Thoracic aorta (tissue), 2 donors: ENCODE measurements at places on chromosomes 1 and 21.

- no peak for DNase-seq
Measured at GRCh38 chr1:230787471-230787870, 40.3 kb downstream of the CAPN9 start.

GRCh38 chr1:201941420-201942128 is 4.8 kb downstream of the LMOD1 start:
- no peak for DNase-seq

- DNase-seq = no peak
Measured at GRCh38 chr1:202255343-202255742, 61.7 kb downstream of the LGR6 start.

- no peak for DNase-seq
Measured at GRCh38 chr1:97906567-97907241, 14.1 kb downstream of the DPYD start.

DNA sequence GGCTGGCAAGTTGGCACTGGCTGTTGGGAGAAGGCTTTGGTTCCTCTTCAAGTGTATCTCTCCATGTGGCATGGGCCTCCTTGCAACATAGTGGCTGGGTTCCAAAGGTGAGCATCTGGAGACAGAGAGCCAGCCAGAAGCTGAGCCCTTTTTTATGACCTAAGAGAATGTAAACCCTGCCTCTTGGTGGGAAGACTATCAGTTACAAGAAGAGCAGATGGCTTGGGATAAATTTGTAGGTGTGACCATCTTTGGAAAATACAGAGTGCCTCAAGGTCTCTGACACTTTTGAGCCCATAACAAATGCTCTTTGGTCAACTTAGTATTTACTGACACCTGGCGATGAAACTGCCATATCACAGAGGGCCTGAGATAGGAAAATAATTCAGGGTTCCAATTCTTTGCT is 31.4 kb upstream of the PRELP start:
- no peak for DNase-seq

DNA sequence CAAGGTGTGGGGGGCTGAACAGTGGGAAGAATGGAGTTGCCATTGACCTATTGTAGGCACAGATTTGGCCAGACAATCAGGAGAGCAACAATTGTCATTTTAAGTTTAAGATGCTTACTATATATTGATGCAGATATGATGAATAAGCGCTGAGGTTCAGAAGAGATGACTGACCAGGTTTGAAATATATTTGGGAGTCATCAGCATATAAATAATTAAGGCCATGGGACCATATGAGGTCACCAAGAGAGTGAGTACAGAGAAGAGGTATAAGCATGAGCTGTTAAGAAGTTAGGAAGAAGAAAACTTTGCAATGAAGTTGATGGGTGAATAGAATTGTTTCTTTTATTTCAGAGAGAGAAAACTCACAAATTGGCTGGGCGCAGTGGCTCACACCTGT is 4.5 kb upstream of the GADD45A start:
- DNase-seq = no peak

DNA sequence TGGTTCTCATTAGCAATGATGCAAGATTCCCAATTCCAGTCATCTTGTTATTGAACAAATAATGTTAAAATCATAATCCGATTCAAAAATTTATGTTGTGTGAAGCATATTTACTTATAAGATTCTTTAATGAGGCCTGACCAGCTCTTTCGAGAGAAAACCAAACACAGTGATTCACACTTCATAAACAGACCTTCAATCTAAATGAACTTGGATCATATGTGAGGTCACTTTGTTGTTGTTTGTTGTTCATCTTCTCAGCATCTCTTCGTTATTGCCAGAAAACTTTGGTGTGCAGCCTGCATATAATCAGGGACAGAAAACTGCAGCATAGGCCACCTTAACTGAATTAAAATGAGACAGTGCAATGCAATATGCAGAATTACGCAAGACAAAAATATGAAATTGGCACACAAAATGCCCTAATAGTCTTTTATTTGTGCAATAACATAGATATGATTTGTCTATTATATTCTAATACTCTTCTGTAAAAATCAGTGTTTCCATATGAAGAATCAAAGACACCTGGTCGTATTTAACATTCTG is 30.1 kb downstream of the NCAM2 start:
- DNase-seq = no peak

DNA sequence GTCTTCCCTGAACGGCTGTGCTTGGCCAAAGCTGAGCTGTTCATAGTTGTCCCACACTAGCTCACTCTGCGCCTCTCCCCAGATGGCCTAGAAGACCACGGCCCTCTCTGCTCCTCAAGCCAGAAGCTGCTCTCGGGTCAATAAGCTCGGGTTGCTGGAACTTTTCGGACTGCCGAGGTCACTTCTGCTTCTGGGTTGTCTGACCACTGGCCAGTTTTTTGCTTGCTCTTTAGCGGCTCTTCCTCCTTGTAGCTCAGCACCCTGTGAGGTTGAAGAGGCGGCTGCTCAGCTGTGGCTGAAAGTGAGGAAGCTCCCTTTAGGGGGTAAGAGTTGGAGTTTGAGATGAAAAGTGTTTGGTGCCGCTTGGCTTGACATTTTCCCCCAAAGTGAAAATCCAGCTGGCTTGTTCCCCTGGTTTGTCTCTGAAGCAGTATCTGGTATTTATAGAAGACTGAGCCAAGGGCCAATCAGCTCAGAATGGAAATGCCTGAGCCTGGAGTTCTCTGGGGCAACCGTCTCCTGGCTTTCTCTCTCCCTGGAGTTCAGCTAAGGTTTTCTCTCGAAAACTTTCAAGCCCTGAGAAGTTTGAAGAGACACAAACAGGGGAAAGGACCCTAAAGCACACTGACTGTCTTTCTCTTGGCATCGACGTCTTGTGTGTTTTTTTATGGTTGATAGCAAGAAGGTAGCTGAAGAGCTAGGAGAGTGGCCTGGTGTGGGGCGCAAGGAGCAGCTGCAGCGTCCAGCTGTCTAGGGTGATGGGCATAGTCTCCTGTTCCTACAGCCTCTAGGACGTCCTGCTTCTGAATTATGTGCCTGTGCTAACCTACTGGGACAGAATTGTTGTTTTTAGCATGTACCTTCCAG is 72.0 kb downstream of the SYT6 start:
- DNase-seq = no peak

GRCh38 chr1:31759298-31760023 is 4.7 kb downstream of the ADGRB2 start:
- DNase-seq = no peak

DNA sequence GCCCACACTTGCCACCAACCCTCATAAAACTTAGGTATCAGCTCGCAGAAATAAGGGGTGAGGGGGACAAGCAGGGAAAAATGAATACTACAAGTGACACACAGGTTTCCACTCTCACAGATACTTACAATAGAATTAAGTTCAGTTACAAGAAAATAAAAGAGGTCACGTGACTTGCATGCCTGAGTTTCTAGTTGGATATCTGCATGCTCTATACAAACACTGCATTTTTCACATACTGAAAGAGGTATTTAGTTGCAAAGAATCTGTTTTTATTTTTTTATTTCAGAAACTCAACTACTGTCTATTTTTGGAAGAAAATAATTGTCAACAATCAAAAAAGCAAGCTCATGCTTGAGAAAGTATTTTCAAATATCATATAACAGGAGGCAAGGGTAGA is 43.5 kb downstream of the DPYD start:
- no peak for DNase-seq

DNA sequence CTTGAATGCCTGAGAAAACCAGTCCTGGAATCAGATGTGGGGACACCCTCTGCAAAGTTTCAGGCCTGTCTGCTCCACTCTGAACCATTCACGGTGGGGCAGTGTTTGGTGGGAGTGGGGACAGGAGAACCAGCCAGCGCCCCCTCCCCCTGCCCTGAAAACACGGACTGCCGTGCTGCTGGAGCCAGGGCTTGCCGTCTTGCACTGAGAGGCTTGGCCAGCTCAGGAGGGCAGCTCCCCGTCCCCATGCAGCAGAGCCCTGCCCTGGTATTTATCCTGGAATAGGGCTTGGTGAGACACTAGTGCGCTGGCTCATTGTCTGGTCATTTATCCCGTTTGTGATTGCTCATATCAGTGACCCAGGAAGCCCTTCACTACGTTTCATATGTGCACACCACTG is 3.9 kb downstream of the S100B start:
- DNase-seq = no peak

DNA sequence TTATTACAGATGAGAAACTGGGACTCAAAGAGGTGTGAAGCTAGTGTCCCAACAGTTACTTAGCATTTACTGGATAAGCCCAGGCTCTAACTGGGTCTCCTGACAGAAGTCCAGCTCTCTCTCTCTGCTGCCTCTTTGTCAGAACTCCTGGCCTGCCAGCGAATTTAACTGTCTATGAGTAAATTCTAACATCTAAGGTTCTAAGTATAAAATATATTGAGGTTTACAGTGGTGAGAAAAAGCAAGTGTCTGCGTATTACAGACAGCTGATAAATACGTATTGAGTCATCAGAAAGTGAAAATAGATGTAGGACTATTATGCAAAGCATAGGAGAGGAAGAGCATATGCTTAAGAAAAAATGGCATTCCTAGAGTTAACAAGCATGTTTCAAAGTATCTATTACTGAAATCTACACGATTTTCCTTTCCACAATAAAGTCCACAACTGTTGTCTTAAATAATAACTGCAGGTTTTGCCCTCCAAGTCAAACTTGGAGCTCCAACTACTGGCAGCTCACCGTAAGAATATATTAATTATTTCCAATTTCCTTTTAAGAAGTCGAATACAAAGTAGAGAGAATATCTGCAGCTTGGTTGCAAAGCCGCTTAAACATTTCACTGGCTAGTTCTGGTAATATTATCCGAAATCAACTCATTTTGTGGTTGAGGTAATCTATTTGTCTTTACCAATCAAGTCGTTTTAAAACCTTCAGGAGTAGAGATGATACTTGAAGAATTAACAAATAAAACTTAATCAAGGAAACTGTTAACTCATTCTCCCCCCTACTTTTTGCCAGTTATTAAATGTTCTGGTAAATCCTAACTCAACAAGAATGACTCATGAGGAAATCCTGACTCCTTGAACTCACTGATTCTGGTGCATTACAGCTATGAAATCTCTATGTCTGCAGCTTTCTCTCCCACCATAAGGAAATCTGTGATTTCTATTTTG is 1.4 kb upstream of the RGS2 start:
- no peak for DNase-seq

GRCh38 chr1:15899266-15899665 is 51.8 kb downstream of the SPEN start:
- no peak for DNase-seq

DNA sequence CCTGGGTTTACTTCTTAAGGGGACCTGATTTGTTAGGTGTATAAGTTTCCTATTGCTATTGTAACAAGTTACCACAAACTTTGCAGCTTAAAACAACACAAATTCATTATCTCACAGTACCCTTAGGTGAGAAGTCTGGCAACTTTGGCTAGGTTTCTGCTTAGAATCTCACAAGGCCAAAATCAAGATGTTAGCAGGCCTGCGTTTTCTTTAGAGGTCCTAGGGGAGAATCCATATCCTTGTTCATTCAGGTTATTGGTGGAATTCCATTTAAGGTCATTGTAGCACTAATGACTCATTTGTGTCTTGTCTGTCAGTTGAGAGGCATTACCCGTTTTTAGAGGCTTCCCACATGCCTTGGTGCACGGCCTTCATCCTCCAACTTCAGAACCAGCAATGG is 8.2 kb upstream of the SH2D1B start:
- no peak for DNase-seq

- DNase-seq = no peak
Measured at GRCh38 chr1:64679177-64679576, 65.7 kb upstream of the RAVER2 start.

GRCh38 chr1:115299266-115299665 is 38.8 kb downstream of the NGF start:
- no peak for DNase-seq

GRCh38 chr1:32772281-32773017 is 44.7 kb downstream of the YARS1 start:
- DNase-seq = no peak

GRCh38 chr1:184825571-184825970 is 70.9 kb upstream of the EDEM3 start:
- no peak for DNase-seq

- DNase-seq = no peak
Measured at GRCh38 chr1:186155594-186155993, 219.5 kb downstream of the TPR start.

- DNase-seq = no peak
Measured at GRCh38 chr1:182259968-182260367, 131.6 kb downstream of the GLUL start.

DNA sequence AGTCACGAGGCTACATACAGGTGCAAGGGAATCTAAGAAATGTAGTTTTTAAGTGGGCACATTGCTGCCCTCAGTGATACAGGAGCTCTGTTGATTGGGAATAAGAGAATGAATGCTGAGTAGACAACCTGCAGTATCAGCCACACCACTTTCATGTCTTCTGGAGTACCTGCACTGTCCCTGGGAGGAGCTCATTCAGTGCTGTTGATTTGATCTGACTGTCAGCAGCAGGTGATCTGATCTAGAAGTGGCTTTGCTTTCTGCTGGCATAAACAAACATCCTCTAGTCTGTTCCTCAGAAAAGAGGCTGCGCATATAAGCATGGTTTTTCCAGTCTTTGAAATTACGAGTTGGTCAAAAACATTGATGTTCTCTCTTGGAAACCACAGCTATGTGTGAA is 35.5 kb upstream of the LRRC52 start:
- no peak for DNase-seq

- DNase-seq = no peak
Measured at GRCh38 chr1:209265301-209265700, 318.2 kb upstream of the CAMK1G start.

DNA sequence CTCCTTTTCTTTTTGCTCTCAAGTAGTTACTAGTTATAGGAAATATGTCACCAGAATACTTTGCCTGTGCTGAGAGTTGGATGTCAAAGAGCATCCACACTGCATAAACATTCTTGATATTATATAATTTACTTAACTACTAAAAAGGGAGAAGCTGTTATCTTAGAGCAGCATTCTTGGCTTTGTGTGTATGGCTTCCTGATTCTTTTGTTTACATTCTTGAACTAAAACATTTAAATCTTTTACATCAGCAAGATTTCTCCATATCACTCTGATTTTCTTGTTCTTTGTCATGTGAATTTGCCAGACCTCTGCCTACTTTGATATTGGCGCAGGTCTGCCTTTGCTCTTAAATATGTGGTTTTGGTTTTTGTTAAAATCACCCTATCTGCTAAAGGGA is 48.8 kb downstream of the SUCO start:
- no peak for DNase-seq

GRCh38 chr1:186653312-186653711 is 26.9 kb downstream of the PTGS2 start:
- no peak for DNase-seq

- no peak for DNase-seq
Measured at GRCh38 chr1:53511323-53511932, 52.2 kb downstream of the DMRTB1 start.
